ENCODE measurements at places on chromosomes 12 and 14.

DNA sequence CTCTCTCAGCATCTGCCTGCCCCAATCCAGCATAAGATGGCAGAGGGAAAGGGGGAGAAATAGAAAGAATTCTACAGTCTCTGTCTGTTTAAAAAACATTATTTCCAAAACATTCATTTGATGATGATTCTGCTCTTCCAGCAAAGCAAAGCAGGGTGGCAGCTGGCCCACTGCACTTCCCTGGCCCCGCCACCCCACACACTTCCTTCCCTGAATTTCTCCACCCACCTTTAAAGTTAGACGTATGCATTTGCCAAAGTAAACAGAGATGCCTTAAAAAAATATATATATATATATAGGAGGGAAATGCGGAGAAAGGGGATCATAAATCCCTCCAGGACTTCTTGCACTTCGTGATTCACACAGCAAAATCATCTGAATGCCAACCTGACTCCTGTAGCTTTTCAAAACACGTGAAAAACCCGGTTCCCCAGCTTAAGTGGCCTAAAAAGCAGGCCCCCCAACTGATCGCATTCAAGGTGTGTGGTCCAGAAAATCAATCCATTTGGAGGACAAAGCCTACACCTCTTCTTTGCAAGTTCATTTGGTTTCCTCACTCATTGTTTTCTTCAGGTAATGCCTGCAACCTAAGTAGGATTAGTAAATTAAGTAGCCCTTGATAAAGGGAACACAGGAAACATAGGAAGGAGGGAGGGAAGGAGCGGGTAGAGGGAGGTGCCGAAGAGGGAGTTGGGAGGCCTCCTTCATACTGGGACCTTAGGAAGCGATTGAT is 68.8 kb downstream of the LLPH start:
- DNase-seq: no peak

GRCh38 chr14:64467566-64467965 is 2.3 kb downstream of the AKAP5 start:
- no peak for DNase-seq

- peak; percentile 87 for DNase-seq
These were observed at the start of gene MDGA2 for GRCh38 chr14:47675466-47676314. Gene MDGA2 (minus strand): TSS chr14:47675605.

DNA sequence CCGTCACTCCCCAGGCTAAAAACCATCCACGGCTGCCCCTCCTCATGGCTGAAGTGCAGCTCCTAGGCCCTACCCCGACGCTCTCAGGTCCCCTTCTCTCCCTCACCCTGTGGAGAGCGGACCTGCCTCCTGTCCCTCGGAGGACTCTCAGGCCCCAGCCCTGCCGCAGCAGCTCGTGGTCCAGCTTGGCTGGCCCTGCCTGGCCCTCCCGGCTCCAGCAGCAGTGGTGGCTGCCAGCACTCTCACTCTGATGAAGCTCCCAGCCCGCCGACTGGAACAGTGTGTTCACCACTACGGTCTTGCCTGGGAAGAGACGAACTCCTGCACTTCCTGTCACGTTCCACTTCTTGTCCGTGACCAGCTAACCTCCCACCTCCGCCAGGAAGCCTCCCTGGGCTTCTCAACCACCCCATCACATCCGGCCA is 11.1 kb downstream of the BAG5 start:
- DNase-seq: no peak

DNA sequence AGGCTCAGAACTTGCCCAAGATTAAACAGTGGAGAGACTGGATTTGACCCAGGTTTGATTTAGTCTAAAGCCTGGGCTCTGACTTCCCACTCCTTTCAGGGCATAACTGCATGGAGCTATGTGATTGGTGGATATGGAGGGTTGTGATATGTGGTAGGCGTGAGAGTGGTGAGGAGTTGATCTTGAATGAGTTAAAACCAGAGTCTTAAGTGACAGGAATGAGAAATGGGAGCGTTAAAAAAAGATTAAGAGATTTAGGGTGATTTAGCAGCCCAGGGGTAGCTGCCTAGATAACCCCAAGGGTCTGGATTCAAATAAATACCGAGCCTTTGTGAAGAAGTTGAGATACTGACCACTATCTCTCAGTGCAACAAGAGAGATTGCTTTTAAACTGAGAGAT is 8.4 kb downstream of the SYNDIG1L start:
- no peak for DNase-seq

- DNase-seq: no peak
These were observed 115.7 kb upstream of the IGF1 start for GRCh38 chr12:102596031-102596430.

DNA sequence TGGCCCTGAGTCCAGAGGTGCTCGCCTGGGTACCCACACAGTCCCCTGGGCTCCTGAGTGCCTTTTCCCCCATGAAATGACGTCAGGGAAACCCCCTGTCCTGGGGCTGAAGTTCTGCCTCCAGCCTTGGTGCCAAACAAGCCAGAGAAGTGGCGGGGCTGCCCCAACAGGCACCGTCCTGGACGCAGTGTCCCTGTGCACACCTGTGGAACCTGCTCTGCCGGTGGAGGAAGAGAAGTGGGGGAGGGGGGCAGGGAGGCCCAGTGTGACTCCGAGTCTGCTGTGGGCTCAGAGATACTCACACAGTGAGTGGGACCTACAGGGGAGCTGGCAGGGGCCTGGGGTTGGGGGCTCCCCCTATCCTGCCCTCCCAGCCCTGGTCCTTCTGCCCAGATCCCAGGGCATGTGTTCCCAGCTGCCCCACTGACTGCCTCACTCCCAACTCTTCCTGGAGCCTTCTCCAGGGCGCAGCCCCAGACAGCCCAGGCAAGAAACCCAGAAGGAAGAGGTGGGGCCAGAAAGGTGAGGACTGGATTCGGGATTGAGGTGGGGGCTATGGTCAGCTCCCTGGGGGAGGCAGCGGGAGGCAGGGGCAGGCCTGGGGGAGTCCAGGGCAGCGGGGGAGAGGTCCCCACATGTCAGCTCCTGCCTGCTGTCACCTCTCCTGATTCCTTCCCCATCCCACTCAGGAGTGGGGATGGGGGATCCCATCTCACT is 24.7 kb downstream of the CCDC85C start:
- no peak for DNase-seq

DNA sequence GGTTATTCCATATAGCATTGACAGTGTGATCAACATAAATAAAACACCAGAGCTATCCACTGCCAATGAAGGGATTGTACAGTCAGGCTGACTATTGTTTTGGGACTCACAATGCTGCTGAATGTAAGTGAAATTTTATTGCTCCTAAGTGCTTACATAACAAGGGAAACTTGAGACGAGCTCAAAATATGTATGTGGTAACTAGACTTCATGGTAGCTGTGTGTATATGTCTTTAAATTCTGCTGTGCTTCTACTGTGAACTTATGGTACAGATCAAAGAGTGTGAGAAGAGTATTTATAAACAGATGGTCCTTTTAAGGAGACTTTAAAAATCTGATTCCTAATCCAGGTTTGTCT is 6.9 kb downstream of the FLRT2 start:
- peak; percentile 64 for DNase-seq

GRCh38 chr14:100371773-100372172 is 48.6 kb downstream of the SLC25A47 start:
- no peak for DNase-seq

DNA sequence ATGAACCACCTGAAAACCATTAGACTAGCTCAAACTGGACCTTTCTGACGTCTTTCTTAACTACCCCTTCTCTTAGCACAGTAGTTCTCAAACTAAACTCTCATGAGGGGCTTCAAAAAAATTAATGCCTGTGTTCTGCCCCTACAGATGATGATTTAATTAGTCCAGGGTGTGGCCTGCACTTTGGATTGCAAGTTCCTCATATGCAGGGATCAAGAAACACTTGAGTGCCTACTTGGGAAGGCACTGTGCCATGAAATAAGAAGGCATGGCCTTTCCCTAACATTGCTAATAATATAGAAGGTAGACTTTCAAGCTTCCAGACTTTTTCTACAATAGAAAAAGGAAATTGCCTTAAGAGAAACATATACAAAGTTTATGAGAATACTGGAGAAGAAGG is 22.8 kb upstream of the KLHDC2 start:
- no peak for DNase-seq

- no peak for DNase-seq
These were observed 46.0 kb upstream of the FOS start for GRCh38 chr14:75232597-75232996.

DNA sequence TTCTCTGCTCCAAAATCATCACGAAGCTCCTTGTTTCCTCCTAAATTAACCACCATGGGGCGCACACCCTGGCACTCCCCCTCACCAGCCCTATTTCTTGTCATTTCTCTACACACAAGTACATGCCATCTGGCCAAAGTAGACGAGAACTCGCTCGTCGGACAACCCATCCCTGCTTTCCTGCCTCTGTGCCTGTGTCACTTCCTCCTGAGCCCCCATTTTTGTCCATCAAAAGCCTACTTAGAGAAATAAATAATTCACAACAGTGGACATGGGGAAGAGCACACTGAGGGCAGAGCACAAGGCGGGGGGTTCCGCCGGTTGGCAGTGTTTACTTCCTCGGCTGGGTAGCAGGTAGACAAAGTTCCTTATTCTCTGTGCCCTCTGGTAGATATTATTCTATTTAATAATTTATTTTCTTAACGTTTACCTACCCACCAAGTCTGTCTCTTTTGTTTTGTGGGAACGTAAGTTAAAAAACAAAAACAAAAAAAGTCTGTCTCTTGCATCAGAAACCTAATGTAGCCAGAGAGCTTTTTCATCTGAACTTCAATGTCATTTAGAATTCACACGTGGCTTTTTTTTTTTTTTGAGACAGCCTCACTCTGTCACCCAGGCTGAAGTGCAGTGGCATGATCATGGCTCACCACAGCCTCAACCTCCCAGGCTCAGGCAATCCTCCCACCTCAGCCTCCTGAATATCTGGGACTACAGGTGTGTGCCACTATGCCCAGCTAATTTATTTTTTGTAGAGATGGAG is 6.0 kb downstream of the VPS37B start:
- no peak for DNase-seq

DNA sequence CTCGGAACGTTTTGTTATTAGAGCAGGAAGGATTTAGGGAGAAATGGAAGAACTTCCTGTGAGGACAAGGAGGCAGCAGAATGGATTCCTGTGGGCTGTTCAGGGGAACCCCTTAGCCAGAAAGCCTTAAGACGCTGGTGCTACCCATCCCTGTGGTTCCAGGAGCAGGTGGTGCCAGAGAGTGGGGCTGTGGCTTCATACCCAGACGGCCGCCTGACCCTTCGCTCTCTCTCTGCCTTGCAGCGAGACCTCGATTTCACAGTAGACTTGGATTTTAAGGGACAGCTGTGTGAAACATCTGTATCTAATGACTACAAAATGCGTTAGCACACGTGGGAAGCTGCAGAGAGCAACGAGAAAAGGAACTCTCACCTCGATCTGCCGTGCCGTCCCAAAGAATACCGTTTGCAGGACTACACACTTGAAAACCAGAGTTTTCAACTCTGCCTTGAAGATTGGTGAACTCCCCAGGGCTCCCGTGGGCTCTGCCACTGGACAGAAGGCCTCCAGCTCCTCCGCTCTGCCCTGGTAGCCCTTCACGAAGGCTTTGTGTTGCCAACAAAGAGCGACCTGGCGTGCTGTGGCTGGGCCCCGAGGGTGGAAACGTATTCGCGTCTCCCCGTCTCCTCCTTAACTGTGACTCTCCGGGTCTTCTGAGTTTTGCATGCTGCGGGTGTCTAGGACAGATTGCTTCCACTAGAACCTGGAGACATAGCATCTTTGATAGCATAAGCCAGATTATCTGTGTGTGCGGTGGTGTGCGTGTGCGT is 102.0 kb downstream of the PRMT8 start:
- DNase-seq: no peak

- peak; percentile 33 for DNase-seq
These were observed 106.0 kb downstream of the TXNDC16 start for GRCh38 chr14:52446355-52446754.

- no peak for DNase-seq
These were observed 146.6 kb downstream of the RIMBP2 start for GRCh38 chr12:130569521-130569920.

GRCh38 chr12:63093084-63093483 is 57.9 kb downstream of the AVPR1A start:
- DNase-seq: no peak

- peak; percentile 51 for DNase-seq
These were observed 20.6 kb downstream of the CNIH1 start for GRCh38 chr14:54420478-54421142.

GRCh38 chr12:32296567-32296966 is 102.8 kb upstream of the FGD4 start:
- no peak for DNase-seq

- DNase-seq: no peak
These were observed 159.6 kb upstream of the RTL1 start for GRCh38 chr14:101063121-101063520.

DNA sequence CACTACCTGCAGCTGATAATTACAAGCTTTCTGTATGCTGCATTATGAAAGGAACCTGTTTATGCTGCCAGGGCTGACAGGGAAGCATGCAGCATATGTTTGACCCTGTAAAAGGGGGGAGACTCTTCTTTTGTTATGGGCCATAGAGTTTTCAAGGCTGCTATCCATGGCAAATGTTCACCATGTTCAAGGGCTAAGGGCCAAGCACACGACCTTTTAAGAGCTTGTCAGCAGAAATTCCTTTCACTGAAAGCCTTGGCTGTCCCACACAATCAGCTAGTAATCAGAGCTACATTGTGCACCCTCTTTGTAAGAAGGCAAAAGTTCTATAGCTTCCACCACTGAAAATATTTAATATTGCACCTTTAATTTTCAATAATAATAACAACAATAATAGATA is 74.2 kb upstream of the MBIP start:
- peak; percentile 90 for DNase-seq

DNA sequence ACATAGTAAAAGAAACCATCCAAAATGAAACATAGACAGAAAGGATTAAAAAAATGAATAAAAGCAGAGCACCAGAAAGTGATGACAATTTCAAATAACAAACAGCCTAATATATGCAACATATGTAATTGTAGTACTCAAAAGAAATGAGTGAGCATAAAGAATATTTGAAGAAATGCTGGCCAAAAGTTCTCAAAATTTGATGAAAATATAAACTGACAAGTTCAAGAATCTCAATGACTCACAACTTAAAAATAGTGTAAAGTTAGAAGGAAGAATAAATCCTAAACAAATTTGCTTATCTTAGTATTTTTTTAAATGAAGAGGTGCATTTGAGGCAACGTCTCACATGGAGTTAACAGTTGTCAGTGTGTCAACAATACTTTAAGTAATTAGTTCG is 498.9 kb downstream of the SLC6A15 start:
- no peak for DNase-seq

DNA sequence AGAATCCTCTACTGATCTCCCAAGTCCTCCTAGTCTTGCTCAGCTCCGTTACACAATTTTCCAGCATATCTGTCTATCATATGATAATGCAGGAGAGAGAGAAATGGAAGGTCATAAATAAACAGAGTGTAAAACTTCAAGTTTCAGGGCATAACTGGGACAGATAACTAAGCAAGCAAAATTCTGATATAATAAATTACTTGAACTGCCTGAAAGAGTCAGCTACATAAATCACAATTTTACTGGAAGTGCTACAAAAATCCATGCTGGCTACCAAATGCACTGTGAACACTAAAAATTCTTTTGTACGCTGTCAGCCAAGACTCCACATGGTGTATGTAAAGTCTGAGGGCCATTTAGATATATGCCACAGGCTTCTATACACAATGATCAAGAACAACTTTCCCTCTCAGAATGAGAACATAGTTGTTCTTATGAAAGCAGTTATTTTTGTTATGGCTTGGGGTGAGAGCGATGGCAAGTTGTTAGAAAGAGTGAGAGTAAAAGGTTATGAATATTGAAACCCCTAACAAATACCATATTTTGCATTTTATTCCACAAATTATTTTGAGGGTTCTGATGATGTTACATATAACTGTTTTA is 41.1 kb downstream of the GRIP1 start:
- peak; percentile 11 for DNase-seq

GRCh38 chr12:79956896-79957295 is 22.0 kb upstream of the PPP1R12A start:
- no peak for DNase-seq

- no peak for DNase-seq
These were observed 217.8 kb downstream of the KIF26A start for GRCh38 chr14:104356020-104356737.

Measured in NCI-H69 (cell line).